ENCODE measurements at places on chromosomes 1 and 21. TPM values are rescaled to one million over a fixed set of nuclear protein-coding genes. Genes with fewer than 3 reads are reported as not detected.

LCE1E gene
- not detected for total RNA-seq

ORC1 gene
- 39.8 TPM for total RNA-seq

AADACL4 gene
- total RNA-seq, result not detected

ECE1 gene
- total RNA-seq, result 78.2 TPM

C8B gene
- total RNA-seq, result not detected

CASQ2 gene
- not detected for total RNA-seq

EPS8L3 gene
- total RNA-seq, result not detected

CRP gene
- not detected for total RNA-seq

GPR25 gene
- total RNA-seq, result 0.44 TPM

CFHR4 gene
- total RNA-seq, result not detected

DNA sequence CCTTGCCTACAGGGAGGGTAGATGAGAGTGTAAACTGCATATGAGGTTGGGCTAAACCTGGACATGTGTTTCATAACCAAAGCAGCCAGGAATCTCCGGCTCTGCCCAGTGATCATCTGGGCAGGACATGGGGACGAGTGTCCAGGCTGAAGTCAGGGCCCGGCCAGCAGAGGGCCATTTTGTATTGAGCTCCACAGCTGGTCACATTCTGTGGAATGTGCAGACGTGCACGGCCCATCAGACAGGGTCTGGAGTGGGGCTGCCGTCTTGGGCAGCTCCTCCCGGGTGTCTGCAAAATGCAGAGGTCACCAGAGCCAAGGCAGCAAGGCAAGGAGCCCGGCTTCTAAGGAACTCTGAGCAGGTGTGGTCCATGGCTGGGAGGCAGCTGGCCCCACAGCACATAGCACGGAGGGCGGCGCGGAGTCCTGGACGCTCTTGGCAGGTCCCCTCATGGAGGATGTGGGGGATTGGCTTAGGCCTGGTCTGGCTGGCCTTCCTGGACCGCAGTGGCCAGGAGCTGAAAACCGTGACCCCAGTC, 6.2 kb downstream of the LRRC3 start:
- DNase-seq, result no peak

- no peak for DNase-seq
Observed at GRCh38 chr1:8871965-8872399, 6.5 kb downstream of the ENO1 start.

DNA sequence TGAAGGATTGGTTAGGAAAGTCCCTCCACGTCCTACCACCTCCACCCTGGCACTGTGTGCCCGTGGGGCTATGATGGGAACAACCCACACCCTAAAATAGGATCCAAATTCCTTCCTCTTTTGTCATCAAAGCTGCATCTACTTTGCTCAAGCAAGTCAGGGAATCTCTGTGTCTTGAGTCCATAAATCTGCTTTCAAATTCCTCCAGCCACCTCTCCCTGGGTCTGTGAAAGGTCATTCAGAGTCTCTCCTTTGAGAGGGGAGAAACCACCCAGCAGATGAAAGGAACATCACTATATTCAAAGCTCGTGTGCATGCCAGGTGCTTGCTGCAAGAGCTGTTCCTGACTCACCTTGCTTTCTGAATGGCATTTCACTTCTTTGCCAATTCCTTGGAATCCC, 243.6 kb downstream of the TM2D1 start:
- DNase-seq, result no peak

DNA sequence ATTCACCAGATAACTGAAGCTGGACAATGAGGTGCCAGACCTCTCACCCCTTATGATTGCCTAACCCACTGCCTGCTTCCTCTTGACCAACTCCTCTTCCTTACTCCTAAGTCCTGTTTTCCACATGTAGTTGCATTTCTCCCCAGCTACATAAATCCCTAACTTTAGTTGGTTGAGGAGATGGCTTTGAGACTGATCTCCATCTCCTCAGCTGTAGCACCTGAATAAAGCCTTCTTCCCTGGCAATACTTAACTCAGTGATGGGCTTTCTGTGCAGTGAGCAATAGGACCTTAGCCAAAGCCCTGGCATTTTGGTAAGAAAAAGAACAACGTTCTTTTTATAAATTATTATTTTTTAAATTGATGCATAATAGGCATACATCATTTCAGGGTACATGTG, 691.1 kb downstream of the MATN1 start:
- no peak for DNase-seq

GRCh38 chr21:18114810-18115209, 129.8 kb upstream of the CHODL start:
- no peak for DNase-seq

GRCh38 chr1:100646001-100646400, 73.5 kb upstream of the VCAM1 start:
- no peak for DNase-seq

GRCh38 chr1:84753516-84754385, 63.5 kb upstream of the SSX2IP start:
- peak; percentile 50 for DNase-seq

DNA sequence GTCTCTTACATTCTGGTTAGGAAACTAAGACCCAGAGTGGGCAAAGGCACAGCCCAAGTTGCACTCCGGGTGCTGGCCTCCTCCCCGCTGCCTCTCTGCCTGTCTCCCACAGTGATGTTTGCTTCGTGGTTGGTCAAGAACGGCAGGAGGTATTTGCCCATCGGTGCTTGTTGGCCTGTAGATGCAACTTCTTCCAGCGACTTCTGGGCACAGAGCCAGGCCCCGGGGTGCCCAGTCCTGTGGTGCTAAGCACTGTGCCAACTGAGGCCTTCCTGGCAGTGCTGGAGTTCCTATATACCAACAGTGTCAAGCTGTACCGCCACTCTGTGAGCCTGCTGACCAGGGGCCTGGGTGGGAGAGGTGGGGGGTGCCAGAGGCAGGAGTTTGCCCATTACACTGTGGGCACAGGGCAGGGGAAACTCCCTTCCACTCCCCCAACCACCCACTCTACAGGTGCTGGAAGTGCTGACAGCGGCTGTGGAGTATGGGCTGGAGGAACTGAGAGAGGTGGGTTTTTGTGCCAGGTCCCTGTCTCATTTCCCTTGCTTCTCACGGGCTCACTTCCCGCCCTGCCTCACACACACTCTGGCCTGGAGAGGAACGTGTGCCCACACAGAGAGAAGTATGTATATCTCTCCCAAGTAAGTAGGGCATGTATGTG, 1.9 kb downstream of the BTBD19 start:
- DNase-seq, result peak; percentile 13

- DNase-seq, result no peak
Observed at GRCh38 chr1:11150326-11150725, 38.8 kb upstream of the ANGPTL7 start.

DNA sequence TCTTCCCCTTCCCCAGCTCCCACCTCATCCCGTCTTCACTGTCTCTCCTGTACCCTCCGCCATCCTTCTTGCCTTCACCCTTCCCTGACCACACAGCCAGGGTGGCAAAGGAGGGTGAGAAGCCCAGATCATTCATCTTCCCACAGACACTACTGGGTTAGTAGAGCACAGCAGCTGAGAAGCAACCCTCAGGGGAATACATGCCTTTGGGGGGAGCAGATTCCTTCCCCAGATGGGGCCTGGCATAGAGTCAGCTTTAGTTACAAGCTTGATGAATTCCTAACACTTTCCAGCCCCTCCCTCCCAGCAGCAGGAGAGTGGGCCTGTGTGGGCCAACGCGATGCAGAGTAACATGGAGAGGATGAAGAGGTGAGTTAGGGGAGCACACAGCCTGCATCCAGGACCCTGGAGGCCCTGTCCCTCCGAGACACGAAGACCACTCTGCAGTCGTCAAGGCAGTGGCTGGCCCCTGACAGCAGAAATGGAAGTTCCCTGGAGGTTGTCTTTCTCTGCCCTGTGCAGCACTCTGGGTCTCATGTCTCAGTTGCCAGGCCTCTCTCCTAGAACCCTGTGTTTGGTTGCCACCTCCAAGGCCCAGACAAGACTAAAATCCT, 8.8 kb upstream of the BTG2 start:
- DNase-seq, result no peak

- DNase-seq, result no peak
Observed at GRCh38 chr1:171495444-171495843, 10.1 kb downstream of the PRRC2C start.

DNA sequence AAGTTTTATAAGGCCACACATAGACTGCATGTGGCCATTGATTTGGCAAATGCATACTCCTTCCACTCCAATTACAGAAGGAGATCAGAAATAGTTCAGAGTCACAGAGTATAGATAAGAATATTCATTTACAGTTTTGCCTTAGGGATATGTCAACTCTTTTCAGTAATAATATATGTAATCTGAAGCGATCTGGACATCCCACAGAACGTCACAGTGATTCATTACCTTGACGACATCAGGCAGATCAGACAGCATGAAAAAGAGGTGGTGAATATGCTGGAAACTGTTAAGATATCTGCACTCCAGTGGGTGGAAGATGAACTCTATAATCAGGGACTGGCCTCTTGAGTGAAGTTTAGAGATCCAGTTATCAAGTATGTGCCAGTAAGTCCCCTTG, 240.4 kb downstream of the DPYD start:
- DNase-seq, result no peak

DNA sequence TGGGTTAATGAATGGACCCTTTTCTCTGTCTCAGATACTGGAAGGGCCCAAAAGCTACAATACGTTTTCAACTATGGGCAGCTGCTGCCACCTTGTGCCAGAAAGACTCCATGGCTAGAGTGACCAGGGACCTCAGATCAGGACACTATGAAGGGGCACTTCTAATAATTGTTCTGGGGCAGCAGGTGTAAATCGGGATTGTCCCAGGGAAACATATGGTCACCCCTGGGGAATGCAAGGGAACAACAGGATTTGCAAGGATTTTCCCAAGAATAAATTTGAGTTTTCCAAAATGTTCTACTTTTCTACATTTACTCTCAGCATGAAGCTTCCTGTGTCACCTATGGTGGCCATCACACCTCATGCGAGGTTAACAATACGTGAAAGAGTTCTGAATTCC, 12.0 kb upstream of the FCAMR start:
- peak; percentile 37 for DNase-seq

GRCh38 chr1:40860706-40861223, 1.4 kb downstream of the CITED4 start:
- no peak for DNase-seq

GRCh38 chr21:15713412-15713811, 16.4 kb upstream of the USP25 start:
- no peak for DNase-seq

GRCh38 chr1:40954626-40955025, 24.9 kb upstream of the CTPS1 start:
- no peak for DNase-seq

GRCh38 chr1:156509424-156510034, 9.0 kb upstream of the MEF2D start:
- DNase-seq, result no peak

DNA sequence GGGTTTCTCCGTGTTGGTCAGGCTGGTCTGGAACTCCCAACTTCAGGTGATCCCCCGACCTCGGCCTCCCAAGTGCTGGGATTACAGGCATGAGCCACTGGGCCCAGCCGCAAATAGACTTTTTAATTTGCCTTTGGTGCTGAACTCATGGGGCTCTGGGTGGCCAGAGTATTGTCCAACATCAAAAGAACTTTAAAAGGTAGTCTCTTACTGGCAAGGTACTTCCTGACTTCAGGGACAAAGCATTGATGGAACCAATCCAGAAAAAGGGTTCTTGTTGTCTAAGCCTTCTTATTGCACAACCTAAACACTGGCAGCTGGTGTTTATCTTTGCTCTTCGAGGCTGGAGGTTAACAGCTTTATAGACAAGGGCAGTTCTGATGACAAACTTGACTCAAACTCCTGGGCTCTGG, 3.8 kb upstream of the KTI12 start:
- DNase-seq, result no peak

Data from CD8-positive, alpha-beta memory T cell (primary cell).